ENCODE measurements at places on chromosomes 12 and 14.

DNA sequence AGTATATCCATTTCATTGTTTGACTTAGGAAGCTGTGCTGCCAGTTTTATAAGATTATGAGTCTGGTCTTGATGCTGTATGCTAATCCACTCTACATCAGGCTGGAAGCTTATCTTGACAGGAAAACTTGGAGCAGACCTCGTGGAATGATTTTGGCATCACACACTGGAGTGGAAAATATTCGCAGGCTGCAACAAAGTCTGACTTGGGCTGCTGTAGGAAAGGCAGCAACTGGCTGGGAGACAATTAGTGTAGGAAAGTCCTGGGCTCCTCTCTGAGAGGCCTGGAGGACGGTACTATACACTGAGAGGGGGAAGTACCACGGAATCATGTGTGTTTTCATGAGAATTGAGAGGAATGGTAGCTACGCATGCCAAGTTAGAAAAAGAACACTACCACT is 383.7 kb downstream of the ETNK1 start:
- DNase-seq = no peak

DNA sequence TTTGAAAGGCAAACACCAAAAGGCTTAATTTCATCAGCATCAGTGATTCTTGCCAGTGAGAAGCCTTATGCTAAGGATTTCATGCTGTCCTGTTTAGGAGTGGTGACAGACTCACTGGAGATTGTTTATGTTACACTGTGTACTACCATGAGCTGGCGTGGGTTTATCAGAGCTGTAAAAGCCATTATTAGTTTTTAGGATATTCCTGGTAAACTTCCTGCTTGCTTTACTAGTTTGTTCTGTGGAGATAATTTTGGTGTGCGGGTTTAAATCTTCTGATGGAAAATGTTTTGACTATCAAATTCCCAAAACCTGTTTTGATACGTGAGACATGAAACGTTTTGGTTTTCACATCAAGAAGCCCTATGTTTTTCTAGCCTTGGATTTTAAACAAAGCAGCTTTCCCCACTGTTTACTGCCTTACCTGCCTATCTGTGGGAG is 15.2 kb downstream of the PPFIBP1 start:
- DNase-seq = no peak

GRCh38 chr12:105892362-105892910 is 246.3 kb downstream of the NUAK1 start:
- DNase-seq = no peak

- no peak for DNase-seq
These were observed 108.8 kb upstream of the PCED1B start for GRCh38 chr12:46970636-46971035.

DNA sequence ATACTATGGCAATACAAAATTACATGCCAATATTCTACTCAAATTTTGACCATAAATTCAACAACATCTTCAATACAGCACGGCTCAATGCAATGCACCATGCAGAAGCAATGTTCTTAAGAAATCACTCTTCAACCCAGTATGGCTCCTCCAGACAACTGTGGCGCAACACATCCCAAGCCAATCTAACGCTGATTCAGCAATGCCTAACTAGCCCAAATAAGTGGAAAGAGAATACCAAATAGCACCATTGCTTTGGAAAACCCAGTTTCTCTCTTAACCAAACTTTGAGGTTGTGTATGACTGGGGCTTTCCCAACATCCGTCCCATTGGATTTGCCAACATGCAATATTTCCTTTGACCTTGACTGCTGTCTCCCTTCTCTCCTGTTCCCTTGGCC is 211.1 kb upstream of the TBX3 start:
- no peak for DNase-seq

All from NCI-H524 treated with DMSO at 0.1 percent for 48 hours (cell line).